ENCODE measurements at places on chromosomes 3 and 15.

DNA sequence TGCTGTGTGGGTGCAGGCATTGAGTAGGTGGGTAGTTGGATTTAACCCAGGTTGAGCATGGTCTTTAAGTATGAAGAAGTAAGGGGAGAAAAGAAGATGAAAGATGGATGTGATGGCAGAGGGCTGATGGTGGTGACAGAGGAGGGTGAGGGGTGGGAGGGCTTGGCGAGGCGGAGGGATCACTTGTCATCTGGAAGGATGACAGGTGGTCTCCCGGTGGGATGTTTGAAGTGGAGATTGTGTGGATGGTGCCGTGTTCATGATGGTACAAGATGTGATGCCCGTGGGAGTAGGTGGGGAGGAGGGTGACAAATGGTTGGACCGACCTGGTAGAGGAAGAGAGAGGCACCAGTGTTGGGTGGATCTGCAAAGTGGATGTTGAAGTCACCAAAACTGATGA is 208.8 kb downstream of the RPLP1 start:
- no peak for DNase-seq

DNA sequence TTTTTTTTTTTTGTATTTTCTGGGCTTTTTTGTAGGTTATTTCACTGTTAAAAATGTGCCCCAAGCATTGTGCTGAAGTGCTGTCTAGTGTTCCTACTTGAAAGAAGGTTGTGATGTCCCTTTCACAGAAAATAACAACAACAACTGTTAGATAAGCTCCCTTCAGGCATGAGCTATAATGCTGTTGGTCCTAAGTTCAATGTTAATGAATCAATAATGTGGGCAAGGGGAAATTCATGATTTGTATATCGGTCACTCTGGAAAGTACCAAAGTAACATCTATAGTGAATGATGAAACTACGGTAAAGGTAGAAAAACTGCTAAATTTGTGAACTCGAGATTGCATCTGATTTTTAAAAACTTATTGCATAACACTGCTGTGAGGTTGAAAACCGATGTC is 539.4 kb downstream of the CADM2 start:
- DNase-seq: no peak

- no peak for DNase-seq
Measured at GRCh38 chr3:72517921-72518424, 330.3 kb downstream of the SHQ1 start.

- no peak for DNase-seq
Measured at GRCh38 chr3:135366816-135367215, 571.8 kb downstream of the EPHB1 start.

DNA sequence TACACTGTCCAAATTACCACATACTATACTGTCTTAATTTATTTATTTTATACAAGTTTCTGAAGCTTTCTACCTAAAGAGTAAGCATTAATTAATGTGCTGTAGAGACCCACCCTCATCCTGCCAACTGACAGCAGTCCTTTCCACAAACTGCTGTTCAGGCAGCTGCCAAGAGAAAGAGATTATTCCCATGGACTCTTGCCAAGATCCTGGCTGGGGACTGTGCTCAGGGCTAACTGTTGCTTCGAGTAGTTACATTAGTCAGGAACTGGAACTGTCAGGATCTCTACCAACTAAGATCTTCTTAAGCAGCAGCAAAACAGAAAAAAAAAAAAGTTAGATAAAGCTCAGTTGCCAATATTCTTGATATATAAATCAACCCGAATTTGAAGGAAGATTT is 398.8 kb downstream of the MECOM start:
- no peak for DNase-seq

GRCh38 chr3:156321945-156322344 is 201.6 kb downstream of the KCNAB1 start:
- DNase-seq: no peak

GRCh38 chr3:123789760-123790159 is 94.4 kb downstream of the MYLK start:
- no peak for DNase-seq

DNA sequence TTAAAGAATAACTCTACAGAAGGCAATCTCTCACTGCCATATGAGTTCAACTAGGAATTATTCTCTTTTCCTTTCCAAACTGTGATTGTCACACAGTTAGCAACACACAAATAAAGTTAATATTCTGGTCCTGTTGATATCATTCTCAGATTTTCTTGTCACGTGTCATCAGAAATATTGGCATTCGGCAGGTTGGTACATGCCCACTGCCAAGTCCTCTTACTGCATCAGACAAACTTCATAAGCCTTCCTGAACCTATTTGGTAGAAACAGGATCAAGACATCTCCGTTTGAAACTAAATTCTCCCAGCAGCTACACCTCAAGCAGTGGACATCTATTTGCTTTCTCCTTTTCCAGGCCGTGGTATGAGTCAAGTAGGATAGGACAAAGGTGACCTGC is 177.9 kb upstream of the SOX2 start:
- no peak for DNase-seq

DNA sequence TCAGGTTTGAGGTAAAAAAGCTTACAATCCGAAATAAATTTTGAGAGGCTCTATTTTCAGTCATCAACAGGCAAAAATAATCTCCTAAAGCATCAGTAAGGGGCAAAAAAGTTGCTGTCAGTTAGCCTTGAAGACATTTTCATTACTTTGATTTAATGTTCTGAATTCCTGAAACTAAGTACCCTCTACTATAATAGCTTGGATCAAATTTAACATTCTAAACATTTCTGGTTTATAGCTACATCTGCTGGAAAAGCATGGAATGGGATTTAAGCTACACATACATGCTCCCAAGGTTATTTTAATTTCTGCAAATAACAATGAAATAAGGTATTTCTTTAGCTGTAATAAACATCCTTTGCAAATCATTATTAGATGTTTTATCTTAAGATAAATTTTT is 245.4 kb downstream of the ULK4 start:
- DNase-seq: no peak

DNA sequence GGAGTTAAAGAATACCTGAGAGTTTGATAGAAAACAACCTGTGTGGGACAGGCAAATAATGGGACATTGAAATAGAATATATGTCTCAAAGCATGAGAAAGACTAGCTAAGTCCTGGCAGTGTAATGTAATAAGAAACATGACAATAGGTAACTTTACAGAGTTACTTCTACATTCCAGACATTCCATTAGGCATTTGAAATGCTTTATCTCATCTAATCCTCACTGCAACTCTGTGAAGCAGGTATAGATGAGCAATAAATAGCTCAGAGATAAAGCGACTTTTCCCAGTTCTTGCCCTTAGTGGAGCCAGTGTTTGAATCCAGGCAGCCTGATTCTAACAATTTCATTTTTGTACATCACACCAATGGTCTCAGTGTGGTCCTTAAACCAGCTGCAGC is 76.8 kb downstream of the CPNE4 start:
- DNase-seq: no peak

DNA sequence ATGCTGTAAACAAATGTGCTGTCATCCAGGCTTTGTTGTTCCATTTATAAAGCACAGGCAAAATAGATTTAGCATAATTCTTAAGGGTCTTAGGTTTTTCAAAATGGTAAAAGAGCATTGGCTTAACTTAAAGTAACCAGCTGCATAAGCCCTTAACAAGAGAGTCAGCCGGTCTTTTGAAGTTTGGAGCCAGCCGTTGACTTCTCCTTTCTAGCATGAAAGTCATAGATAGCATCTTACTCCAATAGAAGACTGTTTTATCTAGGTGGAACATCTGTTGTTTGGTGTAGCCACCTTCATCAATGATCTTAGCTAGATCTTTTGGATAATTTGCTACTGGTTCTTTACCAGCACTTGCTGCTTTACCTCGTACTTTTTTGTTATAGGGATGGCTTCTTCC is 297.5 kb upstream of the DCBLD2 start:
- DNase-seq: no peak

GRCh38 chr15:52699457-52699856 is 20.3 kb upstream of the ATOSA start:
- DNase-seq: peak; percentile 42

GRCh38 chr3:193816656-193817311 is 223.8 kb downstream of the OPA1 start:
- DNase-seq: no peak

- no peak for DNase-seq
Measured at GRCh38 chr3:31322460-31322859, 210.3 kb upstream of the STT3B start.

DNA sequence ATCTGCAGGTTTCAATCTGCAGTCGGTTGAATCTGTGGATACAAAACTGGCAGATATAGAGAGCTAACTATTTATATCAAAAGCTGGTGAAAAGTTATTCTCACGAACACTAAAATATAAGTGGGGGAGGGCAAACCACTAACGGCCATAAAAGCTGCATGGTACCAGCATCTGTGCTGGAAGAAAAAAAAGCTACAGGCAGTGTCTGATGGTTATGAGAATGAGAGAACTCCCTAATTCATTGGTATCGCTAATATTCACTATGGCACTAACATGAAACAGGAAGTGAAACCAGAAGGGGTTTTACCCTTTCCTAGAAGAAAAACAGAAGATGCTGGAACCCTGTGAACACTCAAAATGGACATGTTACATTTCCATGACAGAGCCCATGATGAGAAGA is 15.9 kb downstream of the CEP70 start:
- peak; percentile 88 for DNase-seq

DNA sequence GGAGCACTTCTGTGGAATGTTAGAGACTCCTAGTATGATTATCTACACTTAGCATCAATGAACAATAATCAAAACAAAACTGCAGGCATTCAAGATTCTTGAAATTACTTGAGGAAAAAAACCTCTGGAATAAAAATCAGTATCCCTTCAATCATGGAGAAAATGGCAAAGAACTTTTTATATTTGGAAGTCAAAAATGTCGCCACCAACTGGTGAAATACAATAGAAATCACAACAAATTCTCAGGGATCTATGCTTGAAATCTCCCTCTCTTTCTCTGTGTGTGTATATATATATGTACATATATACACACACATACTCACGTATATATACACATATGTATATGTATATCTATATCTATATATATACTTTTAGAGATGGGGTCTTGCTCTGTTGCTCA is 378.9 kb upstream of the ALCAM start:
- no peak for DNase-seq

DNA sequence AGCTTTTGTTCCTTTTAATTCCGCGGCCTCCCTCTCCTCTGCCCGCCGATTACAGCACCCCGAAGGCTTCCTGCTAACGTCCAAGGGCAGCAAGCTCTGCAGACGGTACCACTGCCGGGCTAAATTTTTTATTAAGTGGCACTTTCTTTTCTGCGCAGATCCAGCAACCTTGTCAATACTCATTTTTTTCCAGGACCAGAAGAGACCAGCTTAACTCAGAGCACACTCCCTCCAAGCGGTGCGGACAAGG is 542 bp upstream of the MEIS2 start:
- DNase-seq: no peak

DNA sequence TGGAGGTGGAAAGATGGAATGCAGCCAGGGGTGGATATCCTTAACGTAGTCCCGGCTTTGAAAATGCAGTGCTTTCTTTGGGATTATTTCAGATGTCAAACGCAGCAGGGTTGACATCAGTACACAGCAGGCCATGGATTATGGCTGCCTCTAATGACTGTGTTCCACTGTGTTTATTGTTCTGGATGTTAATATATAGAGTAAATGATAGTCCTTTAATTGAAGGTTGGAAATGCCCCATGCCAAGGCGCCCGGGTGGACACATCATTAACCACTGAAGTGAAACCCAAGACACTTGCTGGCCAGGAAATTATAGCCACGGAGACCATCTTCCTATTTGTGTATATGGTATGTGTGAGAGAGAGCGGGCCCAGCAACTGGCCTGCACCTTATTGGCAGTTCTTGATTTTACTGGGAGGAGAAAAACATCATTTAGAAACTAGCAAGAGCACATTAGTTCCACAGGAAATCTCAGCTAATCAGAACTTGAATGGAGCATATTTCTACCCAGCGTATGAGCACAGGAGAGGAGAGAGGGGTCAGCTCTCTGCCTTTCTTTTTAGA is 254.9 kb upstream of the RASGRP1 start:
- DNase-seq: no peak

DNA sequence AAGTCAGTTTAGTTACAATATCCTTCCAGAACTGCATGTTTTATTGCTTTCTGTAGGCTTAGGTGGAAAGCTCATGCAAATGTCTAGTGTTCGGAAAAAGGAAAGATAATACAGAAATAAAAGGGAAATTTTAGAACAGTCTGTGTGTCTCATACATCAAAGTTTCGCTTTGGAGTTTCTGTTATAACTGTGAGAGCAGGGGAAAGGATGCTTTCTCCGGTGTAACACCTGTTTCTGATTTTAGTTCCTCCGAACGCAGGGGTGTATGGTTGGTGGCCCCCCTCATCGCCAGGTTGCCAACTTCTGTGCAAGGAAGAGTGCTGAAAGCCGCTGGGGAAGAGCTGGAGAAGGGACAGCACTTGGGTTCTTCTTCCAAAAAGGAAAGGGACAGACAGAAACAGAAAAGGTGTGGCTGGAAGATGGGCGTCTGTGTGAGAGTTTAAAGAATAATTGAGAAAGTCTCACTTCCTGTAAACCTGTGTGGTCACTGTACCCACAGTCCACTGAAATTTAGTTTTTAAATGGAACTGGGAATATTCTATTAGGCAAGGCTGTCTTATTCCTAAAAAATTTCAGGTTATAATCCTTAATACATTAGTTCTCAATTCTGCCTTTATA is 6.7 kb downstream of the P2RY12 start:
- DNase-seq: no peak

- no peak for DNase-seq
Measured at GRCh38 chr3:182486463-182486862, 306.8 kb upstream of the ATP11B start.

DNA sequence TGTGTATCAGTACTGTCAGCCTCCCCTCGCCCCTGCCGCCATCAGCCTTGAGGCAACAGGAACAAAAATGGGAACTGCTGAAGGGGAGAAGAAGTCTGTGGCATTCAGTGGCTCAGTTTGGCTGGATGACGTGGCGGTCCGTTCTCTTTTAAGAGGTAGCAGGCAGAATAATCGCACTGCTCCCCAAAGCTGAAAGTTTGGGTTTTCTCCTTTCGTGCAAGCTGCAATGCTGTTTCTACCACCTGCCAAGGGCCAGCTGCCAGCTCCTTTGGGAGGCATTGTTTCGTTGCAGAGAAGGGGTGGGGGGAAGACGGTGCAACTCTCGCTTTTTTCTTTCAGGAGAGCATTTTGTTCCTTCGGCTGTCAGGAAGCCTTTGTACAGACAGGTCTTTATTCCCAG is 369.6 kb upstream of the RORA start:
- DNase-seq: no peak

Data from KBM-7 (cell line).